ENCODE measurements at places on chromosomes 1 and 21. TPM values are rescaled to one million over a fixed set of nuclear protein-coding genes. Genes with fewer than 3 reads are reported as not detected.

The CCDC17 gene
- total RNA-seq, result 2.5 TPM

DNA sequence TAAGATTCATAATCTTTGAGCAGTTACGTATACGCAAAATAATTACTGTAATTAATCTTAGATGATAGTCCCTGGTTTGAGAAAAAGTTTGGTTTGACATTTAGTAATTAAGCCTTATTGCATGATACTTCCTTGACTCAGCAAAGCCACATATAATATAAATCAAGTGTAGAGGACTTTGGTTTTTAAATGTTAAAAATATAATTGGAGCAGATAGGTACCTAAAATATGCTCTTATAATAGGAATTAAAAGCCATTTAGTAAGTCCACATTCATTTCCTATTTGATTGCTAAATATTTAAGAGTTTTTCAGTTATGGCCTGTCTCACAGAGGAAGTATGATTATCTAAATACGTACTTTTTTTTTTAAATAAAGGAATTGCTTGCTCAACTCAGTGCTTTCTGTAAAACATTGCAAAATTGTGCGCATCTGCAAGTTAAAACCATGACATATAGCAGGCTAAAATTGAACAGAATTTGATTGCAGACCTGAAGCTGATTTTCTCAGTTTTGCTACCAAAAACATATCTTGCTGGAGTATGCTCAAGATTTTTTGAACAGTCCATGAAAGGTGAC is 20.4 kb downstream of the RPE65 start:
- H3K27ac ChIP-seq, result no peak overlapping the region
- no peaks in the 10 kb centered on the region for H3K4me1 ChIP-seq
- H3K4me3 ChIP-seq, result no peak overlapping the region
- no peaks in the 10 kb centered on the region for H3K27me3 ChIP-seq

- H3K4me3 ChIP-seq, result no peak overlapping the region
- no peak for DNase-seq
- H3K27me3 ChIP-seq, result no peaks in the 10 kb centered on the region
- H3K36me3 ChIP-seq, result no peaks in the 10 kb centered on the region
Observed at GRCh38 chr1:115233598-115233997, 104.5 kb downstream of the NGF start.

The PDC gene
- not detected for total RNA-seq

All from activated CD8-positive, alpha-beta T cell treated with anti-CD3 and anti-CD28 coated beads, Interleukin-2, amount 10 ng/mL, durations not matched to agents 7 days and 5 days (primary cell).